EH (cell line): ENCODE measurements at places on chromosomes 3 and 15.

- no peak for DNase-seq
Observed at GRCh38 chr3:141834292-141834691, 42.2 kb upstream of the ATP1B3 start.

DNA sequence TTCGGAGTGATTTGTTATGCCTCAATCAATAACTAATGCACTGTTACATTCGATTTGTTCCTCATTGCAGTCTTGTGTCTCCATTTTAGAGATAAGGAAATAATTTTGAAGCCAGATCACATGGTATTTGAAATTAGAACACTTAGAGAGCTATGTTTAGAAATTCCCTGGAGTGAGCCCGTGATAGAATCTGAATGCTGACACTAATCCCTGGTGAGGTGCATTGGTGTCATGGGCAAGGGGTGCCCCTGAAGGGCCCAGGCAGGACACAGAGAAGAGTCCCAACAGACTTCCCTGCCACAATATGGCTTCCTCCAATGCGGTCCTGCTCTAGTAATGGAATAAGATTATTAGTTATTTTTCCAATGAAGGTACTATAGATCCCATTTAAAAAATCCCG lies 223.0 kb downstream of the NR2F2 start:
- DNase-seq = no peak

GRCh38 chr3:130299531-130299930 lies 45.9 kb upstream of the COL6A5 start:
- no peak for DNase-seq

DNA sequence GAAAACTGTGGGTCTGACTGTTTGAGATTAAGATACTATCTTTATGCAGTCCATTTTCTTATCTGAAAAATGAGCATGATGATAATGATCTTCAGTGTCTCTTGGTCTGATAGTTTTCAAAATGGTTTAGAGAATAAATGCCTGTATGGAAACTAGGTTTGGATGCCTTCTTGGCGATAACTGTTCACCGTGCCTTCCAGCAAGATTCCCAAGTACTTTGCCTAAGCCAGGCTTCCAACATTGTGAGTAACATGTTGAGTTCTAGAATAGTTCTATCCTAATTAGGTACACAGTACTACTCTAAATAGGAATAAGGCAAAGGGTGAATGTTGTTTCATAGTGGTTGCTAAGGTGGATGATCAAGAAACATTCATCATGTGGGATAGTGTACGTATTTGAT lies 940.2 kb downstream of the MCTP2 start:
- DNase-seq = no peak

- no peak for DNase-seq
Observed at GRCh38 chr3:67551361-67552016, 102.9 kb downstream of the SUCLG2 start.

DNA sequence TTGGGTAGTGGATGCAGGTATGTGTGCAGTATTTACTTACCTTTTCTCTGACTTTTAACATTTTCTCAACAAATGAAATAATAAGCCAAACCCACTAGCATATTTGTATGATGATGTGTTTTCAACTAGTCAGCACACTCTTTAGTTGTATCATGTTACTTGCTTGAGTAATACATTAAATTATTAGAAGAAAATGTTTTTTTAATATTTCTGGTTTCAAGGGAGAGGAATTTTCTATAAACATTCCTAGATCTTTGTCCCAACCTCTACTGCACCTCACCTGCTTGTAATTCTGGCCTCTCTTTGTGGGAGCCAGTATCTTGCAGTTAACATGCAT lies 161.8 kb upstream of the CBLB start:
- peak; percentile 47 for DNase-seq

GRCh38 chr3:126398423-126399350 lies 4.0 kb downstream of the CFAP100 start:
- no peak for DNase-seq

DNA sequence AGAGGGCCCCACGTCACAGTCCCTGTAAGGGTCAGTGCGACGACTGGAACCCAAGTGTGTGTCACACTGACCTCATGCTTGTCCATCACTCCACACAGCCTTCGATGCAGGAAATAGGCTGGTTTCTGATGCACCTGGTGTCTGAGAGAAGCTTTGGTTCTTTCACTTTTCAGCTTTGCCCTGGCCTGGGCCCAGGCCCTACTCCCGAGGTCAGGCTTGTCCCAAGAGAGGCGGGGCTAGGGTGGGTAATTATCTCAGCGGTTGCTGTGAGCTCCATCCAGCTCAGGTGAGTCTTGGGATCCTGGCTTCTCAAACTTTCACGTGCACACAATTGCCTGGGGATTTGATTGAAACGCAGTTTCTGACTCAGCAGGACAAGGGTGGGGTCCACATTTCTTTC lies 19.6 kb upstream of the CHRNB4 start:
- no peak for DNase-seq

- DNase-seq = peak; percentile 11
Observed at GRCh38 chr15:99371180-99372103, 120.2 kb downstream of the LRRC28 start.

DNA sequence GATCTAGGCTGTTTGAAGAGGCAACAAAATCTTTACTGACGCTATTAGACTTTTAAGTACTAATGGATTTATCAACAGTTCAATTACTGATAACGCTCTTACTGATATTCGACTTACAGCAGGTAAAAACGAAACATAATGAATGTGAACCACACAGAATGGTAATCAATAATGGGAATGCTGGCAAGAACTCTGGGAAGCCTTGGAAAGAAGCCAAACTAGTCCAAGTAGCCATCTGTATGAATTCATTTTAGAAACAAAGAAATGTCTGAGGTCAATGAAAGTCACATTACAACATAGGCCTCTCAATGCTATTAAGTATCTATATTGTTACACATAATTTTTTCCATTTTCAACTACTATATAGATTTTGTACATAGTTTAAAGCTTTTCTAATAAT lies 130.0 kb downstream of the DMXL2 start:
- DNase-seq = no peak

GRCh38 chr3:100621251-100621650 lies 11.8 kb downstream of the ADGRG7 start:
- DNase-seq = no peak

- no peak for DNase-seq
Observed at GRCh38 chr3:10762611-10763247, 53.3 kb upstream of the SLC6A11 start.

DNA sequence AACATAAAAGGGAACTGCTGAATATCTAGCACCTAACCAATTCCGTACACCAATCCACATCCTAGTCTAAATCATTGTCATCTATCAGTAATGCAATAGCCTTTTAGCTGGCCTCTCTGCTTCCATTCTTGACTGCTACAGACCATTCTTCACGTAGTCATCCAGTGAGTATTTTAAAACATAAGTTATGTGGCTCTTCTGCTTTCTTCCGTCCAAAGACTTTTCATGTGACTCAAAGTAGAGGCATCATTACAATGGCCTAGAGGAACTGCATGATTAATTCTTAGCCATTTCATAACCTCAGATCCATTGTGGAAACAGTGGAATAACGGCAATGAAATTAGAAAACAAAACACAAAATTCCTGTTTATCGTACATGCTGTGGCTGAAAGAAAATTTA lies 88.9 kb upstream of the CBLB start:
- peak; percentile 93 for DNase-seq

GRCh38 chr3:120284747-120285507 lies at the start of gene GPR156:
Gene GPR156 (minus strand): TSS chr3:120285222. CDS start chr3:120244098, 41,124 bp downstream.
- peak; percentile 39 for DNase-seq

GRCh38 chr3:125556314-125556713 lies 36.3 kb upstream of the SNX4 start:
- DNase-seq = peak; percentile 64

DNA sequence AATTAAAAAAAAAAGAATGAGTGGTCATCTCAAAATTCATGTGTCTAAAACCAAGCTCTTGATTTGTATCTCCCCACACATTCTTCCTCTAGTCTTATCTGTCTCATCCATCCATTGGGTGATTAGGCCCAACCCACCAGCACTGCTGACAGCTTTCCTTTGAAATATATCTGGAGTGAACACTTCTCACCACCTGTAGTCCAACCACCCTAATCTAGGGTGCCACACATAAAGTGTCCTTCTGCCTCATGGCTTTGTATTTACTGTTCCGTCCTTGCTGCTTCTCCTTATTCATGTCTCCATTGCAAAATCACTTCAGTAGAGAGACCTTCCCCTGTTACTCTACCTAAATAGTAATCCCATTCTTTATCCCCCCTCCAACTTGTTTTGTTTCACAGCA lies 82.4 kb upstream of the PTX3 start:
- DNase-seq = no peak

- no peak for DNase-seq
Observed at GRCh38 chr15:85011160-85011571, 29.5 kb downstream of the PDE8A start.

DNA sequence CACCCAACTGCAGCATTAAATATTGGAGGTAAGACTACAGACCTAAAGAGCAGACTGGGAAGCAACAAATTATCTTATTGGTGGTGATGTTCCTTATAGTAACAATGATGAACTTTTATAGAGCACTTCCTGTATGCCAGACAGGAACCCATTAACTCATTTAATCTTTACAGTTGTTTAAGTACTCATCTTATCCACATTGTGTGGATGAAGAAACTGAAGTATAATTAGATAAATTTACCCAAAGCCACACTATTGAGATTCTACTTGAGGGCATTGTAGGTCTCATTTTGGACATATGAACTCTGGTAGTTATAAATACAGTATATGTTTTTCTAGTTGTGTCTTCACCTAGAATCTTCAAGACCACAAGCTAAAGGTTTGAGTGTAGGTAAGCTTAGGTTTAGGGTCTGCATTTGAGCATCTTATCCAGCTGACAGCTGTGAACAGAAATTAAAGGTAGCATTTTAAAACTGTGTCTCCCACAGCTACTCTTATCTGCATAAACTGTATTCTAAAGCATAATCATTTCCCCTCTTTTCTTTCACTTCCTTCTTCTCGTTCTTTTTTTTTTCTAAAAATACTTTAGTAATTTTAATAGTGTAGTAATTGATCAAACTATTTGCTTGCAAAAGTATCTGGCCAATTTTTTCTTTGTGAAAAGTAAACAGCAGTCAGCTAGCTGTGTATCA lies 138.2 kb downstream of the UBE2E2 start:
- DNase-seq = no peak

DNA sequence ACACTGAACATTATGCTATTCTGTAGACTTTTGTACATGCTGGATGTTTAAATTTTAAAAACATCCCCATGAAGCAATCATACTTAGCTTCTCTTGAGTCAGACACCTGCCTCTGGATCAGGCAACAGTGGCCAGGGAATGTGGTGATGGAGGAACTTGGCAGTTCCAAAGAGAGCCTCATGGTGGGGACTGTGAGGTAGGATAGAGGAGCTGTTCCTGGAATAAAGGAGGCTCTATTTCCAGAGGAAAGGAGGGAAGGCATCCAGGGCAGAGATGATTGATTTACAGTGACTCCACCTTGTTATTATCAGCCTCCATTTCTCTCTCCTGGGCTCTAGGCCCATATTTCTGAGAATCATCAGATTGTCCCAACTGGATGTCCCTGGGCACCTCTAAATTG lies 35.0 kb upstream of the ABHD17C start:
- DNase-seq = peak; percentile 53

- peak; percentile 39 for DNase-seq
Observed at GRCh38 chr15:96312641-96313335, 17.7 kb upstream of the NR2F2 start.

DNA sequence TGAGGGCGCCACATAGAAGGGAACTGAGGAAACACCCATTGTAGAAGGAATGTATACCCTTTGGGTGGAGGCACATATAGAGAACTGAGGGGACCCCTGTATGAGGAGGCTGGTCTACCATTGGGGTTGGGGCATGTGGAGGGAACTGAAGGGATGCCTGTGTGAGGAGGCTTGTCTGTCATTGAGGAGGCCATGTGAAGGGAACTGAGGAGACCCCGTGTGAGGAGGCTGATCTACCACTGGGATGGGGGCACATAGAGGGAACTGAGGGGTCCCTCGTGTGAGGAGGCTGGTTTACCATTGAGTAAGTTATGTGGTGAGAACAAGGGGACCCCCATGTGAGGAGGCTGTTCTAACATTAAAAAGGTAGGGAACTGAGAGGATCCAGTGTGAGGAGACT lies 156.1 kb downstream of the FBLN2 start:
- no peak for DNase-seq

DNA sequence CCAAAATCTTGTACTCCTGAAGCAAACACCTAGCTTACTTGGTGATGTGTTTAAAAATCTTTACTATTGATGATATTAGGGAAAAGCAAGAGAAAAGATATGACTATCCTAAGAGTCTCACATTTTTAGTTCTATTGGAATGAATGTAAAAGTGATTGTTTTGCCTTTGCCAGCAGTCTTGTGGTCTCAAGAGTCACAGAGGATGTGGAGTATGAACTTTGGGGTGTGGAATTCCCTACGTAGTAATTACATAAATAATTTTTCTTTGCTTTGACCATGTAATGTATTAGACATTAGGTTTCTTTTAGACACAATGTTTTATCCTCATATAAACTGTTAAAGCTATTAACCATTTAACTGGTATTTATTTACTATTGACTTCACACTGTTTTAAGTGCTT lies 387.6 kb downstream of the NAALADL2 start:
- peak; percentile 40 for DNase-seq
